NCI-H146 (cell line): ENCODE measurements at places on chromosomes 3 and 15.

DNA sequence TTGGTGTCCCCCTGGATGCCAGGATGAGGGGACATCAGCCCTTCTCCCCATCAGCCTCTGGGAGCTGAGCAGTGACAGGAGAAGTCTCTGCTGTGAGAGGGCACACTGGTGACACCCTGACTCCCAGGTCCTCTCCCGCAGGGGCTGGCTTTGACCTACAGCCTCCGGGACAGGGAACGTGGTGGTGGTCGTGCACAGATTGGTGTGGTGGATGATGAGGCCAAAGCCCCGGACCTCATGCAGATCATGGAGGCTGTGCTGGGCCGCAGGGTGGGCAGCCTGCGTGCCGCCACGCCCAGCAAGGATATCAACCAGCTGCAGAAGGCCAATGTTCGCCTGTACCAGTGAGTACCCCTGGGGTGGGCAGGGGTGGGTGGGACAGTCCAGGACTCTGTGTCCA is 6.8 kb downstream of the VILL start:
- DNase-seq: no peak

GRCh38 chr3:132311841-132312240 is 5.4 kb upstream of the ACP3 start:
- no peak for DNase-seq

GRCh38 chr3:106255870-106256248 is 387.0 kb upstream of the CBLB start:
- no peak for DNase-seq

GRCh38 chr15:38593524-38593923 is 28.9 kb upstream of the RASGRP1 start:
- DNase-seq: no peak

- DNase-seq: no peak
Observed at GRCh38 chr3:198017090-198017489, 57.1 kb downstream of the LMLN start.

- DNase-seq: no peak
Observed at GRCh38 chr3:138241061-138241460, 54.0 kb downstream of the ARMC8 start.

- no peak for DNase-seq
Observed at GRCh38 chr15:66071160-66071920, 182.2 kb downstream of the MEGF11 start.

DNA sequence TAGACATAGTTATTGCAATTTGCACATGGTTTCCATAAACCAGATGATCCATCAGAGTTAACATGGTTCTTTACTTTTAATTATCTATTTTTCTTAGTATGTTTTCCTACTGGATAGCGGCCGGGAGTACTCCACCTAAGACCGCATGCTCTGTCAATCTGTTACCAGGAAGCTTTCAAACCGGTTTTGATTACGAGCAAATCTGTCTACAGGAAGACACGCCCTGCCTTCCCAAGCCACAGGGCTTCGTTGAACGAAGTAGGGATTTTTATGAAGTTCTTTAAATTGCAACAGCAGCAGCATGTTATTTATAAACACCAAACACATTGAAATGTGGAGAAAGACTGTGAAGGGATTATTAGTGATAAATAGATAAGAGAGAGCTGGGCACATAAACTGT is 283.3 kb upstream of the ROBO2 start:
- no peak for DNase-seq

GRCh38 chr3:4426782-4427344 is 40.2 kb downstream of the SUMF1 start:
- no peak for DNase-seq

- DNase-seq: no peak
Observed at GRCh38 chr3:134476306-134476705, 9.5 kb downstream of the ANAPC13 start.

DNA sequence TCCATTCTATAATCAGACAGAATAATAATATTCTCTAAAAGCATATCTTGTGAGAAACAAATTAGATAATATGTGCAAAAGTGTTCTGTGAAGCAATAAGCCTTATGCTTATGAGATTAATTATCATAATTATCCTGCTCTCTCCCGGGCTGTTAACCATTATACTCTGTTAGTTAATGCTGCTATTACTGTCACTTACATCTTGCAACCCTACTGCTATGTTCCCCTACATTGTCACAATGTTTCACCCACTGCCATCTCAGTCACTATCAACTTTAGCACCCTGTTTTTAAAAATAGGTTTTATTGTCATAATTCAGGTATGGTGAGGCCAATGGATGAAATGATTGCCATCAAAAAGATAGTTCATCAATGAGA is 15.2 kb upstream of the KLHL24 start:
- DNase-seq: no peak

DNA sequence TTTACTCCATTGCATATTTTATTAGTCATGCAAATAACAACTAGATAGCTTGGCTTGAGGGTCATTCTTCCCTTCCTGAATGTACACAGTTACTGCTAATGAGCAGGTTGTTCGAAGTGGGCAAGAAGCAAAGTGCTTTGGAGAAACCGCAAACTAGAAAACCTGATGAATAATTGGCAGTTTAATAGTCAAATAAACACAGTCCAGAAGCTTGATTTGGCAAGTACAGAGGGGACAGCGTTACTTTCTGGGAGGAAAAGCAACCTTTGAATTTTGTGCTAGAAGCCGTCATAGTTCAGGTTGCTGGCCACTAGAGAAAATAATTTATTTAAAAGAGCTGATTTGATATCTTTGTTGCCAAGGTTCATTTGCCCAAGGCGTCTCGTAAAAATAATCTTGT is 94.9 kb downstream of the MFSD1 start:
- DNase-seq: no peak

- no peak for DNase-seq
Observed at GRCh38 chr3:36302158-36302509, 78.2 kb upstream of the STAC start.

- no peak for DNase-seq
Observed at GRCh38 chr15:100880139-100880896, 687 bp downstream of the ALDH1A3 start.

DNA sequence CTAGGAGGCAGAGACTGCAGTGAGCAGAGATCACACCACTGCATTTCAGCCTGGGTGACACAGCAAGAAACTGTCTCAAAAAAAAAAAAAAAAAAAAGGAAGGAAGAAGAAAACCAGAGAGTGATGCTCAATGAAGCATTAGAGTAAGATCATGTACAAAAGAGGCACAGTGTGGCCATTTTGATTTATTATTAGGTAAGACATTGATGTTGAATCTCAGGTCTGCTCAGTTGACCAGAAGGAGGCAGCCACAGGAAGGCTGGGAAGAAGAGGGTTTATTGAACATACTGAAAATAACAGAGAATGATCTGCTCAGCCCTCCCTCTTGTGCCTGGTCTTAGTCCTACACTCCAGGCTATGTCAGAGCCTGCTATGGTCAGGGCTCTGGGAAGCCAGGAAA is 15.6 kb downstream of the LRRK1 start:
- no peak for DNase-seq
